ENCODE measurements at places on chromosomes 12 and 14.
A peak's percentile ranks its signal among the peaks of the same experiment; 100 is the strongest.

- DNase-seq = peak; percentile 80
Measured at GRCh38 chr14:89027097-89027740, 202.8 kb downstream of the TTC8 start.

GRCh38 chr14:91406982-91407381 is 10.6 kb downstream of the CCDC88C start:
- DNase-seq = no peak

DNA sequence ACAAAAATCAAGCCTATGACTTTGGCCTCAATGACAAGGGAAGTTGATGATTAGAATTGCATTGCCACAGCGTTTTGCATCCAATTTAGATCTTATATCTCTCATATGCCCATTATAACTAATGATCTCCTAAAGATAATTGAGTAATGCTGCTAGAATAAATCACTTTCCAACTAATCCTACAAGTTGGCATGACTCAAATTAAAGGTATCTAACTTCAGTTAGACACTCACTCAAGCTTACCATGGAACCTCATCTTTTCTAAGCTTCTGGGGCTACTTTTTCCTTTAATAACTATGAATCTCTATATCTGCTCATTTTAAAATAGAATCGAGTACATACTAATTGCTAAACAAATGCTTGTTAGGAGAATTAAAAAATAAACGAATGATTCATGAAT is 427.8 kb downstream of the BTG1 start:
- DNase-seq = no peak

GRCh38 chr12:76421046-76421445 is 72.8 kb upstream of the BBS10 start:
- no peak for DNase-seq

GRCh38 chr12:12724421-12725085 is 7.4 kb downstream of the CDKN1B start:
- DNase-seq = peak; percentile 70

DNA sequence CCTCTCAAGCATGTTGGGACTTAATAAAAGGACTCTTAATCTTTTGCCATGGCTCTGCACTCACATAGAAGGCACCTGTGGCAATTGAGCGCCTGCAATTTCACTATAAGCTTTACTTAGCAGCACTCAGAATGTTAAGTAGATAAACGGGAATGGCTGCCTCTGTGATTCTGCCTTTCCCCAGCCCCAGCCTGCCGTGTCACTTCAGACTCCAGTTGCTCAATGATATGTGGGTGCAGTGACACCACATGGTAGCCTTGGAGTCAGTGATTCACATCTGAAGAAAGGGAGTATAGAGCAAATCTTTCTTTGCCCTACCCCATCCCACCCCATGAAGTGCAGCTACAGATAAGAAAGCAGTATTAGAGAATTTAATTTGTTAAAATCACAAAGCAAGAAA is 96.1 kb downstream of the ZFC3H1 start:
- DNase-seq = no peak

DNA sequence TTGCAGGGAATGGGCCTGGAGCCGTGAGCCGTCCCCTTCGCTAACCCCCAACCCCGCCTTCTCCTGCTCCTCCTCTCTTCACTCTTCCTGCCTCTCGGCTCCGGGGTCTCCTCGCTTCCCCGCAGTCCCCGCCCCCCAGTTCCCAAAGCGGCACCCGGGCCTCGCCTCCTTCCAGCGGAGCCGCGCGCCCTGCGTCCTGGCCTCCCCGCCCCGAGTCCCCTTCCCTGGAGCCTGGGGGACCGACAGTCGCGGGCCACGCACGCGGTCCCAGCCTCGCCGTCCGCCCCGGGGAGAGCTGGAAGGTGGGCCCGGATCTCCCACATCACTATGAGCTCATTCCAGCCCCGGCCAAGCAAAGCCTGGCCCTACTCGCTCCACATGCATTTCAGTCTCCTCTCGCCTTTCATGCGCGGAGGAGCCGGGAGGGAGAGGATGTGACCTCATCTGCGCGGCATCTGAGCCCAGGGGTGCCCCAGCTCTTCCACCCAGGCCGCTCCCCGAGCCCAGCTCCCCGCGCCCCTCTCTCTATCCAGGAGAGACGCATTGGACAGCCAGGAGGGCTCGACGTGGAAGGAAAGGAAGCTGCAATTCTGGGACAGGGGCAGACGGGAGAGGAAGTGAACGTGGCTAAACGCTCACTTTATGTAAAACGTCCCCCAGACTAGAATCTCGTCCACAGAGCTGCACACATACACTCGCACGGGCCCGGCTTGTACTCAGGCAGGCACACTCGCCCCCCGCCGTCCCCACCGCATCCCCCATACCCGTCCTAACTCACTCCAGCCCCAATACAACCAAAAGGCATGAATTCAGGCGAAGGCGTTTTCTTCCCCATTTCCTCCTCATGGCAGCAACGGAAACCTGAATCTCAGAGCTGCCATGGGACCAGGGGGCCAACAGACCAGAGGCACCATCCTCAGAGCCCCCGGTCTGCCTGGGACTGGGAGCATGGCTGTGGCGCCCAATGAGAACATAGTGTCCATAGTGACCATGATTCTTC is 108.7 kb upstream of the CCND2 start:
- DNase-seq = no peak

- DNase-seq = no peak
Measured at GRCh38 chr14:76196980-76197695, 45.4 kb downstream of the GPATCH2L start.

GRCh38 chr14:30251017-30251416 is 307.9 kb upstream of the G2E3 start:
- DNase-seq = peak; percentile 64

- DNase-seq = no peak
Measured at GRCh38 chr14:45246151-45246550, 6.9 kb downstream of the MIS18BP1 start.

- no peak for DNase-seq
Measured at GRCh38 chr12:31557707-31558106, 33.2 kb downstream of the DENND5B start.

DNA sequence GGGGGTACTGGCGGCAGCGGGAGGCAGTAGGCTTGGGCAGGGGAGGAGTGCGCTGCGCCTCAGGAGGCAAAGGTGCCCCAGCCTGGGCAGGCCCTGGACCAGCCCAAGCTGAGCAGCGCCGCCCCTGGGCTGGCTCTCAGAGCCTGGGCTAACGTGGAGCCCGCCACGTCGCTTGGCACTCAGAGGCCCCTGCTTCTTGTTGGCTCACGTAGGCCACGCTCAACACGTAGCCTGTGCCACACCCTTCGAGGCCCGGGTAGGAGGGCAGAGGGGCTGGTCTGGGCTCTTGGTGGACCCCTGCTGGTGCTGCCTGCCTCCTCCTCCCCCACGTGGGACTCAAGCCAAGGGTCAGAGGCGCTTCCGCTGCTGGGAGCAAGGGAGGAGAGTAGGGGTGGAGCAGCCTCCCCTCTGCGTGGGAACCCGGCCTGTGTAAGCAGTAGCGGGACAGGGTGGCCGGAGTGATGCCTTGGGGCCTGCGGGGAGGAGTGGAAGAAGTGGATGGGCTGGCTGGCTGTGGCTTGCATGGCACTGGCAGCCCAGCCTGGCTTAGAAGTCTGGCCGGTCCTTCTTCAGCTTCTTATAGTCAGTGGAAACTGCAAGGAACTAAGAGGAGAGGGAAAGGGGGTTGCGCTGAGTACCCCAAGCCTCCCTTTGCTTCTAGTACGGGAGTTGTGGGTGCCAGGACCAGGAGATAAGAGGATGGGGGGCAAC is 5.7 kb downstream of the SHMT2 start:
- peak; percentile 98 for DNase-seq

GRCh38 chr12:92080911-92081285 is 64.7 kb downstream of the BTG1 start:
- DNase-seq = no peak
